GM04504 (cell line): ENCODE measurements at places on chromosomes 16 and 17.
A peak's percentile ranks its signal among the peaks of the same experiment; 100 is the strongest.

DNA sequence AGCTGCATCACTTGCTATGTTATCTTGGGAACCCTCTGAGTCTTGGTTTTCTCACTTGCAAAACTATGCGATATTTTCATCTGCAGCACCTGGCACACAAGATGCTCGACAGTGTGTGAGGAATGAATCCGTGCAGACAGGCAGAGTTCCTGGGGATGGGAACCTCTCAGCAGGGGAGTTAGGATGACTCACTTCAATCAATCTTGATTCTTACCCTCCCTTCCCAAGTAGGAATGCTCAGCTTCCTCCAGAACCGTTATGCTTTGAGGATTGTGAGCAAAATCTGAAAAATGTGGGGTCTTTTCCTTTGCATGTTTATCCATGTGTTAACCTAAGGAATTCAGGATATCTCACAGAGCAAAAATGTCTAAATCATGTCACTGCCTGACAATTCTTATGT, 68.9 kb upstream of the HNF1B start:
- DNase-seq, result peak; percentile 81

DNA sequence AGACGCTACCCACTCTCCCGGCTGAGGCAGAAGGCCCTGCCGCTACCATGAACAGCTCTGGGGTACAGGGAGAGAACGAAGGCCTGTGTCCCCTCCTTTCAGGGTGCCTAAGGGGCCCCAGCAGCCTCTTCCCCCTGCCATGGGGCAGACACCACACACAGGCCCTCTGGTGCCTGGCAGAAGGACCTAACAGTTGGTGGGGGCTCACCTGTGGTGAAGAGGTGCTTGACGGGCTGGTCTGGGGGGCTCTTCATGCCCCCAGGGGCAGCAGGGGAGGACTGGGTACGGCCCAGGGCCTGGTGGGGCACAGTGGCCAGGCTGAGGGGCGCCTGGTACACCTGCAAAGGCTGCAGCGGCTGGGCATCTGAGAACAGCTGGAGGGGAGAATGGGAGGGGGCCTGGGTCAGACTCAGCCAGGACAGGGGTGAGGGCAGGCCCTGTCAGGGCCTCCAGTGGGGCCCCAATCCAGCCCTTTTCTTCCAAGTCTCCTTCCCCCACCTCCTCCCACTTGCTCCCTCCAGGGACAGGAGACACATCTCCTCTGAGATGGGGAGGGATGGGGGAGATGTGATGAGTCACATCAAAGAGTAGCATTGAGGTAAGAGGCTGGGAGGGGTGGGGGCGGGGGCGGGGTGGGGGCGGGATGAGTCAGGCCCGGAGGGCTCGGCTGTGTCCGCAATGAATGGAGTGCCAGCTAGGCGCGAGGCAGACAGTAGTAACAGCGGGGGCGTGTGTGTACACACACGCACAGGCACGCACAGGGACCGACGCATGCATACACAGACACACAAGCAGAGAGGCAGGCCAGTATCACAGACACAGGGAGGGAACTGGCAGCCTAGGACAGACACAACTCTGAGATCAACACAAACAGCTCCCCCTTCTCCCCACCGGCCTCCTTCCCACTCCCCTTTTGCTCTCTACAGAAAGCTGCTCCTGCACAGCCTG, 16.1 kb downstream of the G6PC3 start:
- DNase-seq, result peak; percentile 80

DNA sequence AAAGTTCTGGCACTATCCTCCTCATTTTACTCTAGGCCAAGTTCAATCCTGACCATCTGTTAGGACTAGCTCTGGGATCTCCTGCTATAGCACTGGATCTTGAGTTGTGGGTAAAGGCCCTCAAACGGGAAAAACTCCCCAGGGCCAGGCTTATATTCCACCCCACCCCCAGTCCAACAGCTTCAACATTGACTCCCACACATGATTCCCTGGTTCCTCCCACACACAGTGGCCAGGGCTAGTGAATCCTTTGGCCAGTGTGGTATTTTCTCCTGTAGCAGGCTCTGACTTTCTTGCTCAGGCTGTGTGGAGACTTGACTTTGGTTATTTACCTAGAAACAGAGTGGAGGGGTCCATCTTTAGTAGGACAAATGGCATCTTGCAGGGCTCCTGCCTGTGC, 10.3 kb upstream of the AKAP10 start:
- DNase-seq, result no peak

GRCh38 chr17:60579090-60579489, 20.9 kb upstream of the PPM1D start:
- DNase-seq, result no peak

DNA sequence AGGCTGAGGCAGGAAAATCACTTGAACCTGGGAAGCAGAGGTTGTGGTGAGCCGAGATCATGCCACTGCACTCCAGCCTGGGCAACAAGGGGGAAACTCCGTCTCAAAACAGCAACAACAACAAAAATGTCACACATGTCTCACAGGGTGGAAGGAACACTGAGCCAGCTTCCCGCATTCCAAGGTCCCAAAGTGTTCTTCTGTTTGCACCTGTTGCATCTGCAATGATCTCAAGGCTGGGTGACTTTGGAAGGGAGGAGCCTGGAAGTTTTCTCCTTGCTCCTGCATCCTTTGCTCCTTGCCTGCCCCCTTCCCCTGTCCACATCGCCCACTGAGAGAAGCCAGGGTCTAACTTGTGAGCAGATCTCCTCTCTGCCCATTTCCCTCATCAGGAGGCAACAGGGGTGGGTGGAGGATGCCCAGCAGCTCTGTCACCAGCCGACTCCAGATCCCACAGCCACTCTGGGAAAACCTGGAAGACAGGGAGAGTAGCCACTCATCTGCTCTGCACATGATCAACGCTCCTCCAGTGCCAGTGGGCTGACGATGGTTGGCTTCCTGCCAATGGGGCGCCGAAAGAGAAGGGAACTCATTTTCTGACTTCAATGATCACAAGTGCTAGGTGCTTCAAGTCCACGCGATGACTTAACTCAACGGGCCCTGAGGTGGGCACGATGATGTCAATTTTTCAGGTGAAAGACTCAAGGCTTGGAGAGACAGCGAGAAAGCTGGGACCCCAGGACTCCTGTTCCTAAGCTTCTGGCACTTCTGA, 12.6 kb downstream of the CHST6 start:
- no peak for DNase-seq

GRCh38 chr17:77793146-77793970, 165.1 kb upstream of the TNRC6C start:
- DNase-seq, result no peak

GRCh38 chr17:42778570-42778969, 1.8 kb upstream of the WNK4 start:
- no peak for DNase-seq

GRCh38 chr16:49463529-49463928, 89.9 kb downstream of the C16orf78 start:
- no peak for DNase-seq

DNA sequence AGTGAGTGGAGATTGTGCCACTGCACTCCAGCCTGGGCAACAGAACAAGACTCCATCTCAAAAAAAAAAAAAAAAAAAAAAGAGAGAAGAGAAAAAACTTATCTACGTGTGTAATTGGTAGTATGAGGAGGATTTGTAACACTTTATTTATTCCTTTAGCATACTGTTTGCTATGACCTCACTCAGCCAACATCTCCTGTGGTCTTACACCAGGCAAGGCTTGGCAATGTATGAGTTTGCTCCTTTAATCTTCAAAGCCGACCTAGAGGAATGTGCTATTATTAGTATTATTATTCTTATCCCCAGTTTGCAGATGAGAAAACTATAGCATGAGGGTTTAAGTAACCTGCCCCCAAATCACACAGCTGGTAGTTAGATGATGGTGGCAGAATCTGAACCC, 35.8 kb upstream of the HAPSTR1 start:
- DNase-seq, result no peak

GRCh38 chr16:4053301-4053845, 62.9 kb downstream of the ADCY9 start:
- no peak for DNase-seq

DNA sequence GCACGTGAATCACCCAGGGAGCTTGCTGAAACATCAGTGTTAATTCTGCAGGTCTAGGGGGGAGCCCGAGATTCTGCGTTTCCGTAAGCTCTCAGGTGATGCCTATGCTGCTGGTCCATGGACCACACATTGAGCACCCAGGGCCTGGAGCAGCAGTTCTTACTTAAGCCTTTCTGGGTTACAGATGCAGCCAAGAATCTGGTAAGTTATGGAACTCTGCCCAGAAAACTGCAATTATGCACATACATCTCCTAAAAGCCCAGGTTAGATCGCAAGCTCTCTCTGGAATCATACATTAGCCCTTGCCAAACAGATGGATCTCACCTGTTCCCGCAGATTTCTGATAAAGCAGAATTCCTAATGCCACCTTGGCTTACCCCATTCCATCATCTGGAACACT, 265.9 kb upstream of the SALL1 start:
- DNase-seq, result no peak

DNA sequence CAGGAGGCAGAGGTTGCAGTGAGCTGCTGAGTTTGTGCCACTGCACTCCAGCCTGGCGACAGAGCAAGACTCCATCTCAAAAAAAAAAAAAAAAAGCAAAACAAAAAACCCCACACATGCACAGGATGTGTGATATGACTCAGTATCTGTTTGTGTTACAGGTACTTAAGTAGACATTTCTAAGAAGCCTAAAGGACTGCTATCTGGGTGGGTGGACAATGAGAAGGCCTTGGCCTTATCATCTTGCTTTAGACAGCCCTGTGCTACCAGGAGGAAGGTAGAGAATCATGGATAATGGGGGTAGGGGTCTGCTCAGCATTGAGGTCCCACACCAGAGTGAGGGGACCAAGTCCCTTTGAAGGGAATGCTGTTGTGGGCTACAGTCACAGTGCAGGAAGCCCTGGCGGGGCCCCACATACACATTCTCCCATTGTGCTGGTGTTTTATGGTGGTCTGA, 26.7 kb downstream of the PLD6 start:
- DNase-seq, result no peak

GRCh38 chr16:3471518-3472176, 23.6 kb downstream of the C16orf90 start:
- DNase-seq, result no peak

- DNase-seq, result no peak
These were observed 23.9 kb upstream of the DLX3 start for GRCh38 chr17:50018909-50019308.

DNA sequence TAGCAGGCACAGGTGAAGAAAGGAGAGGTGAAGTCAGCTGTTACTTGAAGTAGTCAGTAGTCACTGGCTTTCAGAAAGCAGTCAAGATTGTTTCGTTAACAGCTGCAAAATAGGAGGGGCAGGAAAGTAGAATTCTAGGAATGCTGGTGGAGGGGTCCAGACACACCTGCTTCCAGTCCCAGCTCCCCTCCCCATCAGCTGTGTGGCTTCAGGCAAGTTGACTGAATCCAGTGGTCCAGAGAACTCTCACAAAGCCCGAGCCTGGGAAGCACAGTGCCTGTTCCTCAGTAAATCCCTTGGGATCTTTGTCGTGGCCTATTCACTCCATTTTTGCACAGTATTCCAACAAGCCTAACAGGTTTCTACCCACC, 4.6 kb upstream of the SOCS1 start:
- no peak for DNase-seq

DNA sequence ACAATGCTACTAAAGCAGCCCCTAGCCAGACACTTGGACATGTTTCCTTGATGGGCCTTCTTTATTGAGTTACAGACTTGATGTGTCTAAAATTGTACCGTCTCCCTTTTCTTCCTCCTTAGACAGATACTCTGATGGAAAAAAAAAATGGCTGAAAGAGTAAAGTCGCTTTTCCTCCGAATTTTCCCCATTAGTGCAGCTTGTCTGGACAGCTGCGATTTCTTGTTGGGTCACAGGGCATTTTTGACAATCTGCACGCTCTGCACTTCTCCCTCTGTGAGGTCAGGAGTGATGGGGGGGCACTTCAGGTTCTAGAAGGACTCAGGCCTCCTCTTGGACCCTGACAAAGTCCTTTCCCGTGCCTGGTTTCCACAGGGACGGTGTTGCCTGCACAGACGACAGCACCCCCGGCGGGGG, 968 bp upstream of the PRKAR1A start:
- no peak for DNase-seq

DNA sequence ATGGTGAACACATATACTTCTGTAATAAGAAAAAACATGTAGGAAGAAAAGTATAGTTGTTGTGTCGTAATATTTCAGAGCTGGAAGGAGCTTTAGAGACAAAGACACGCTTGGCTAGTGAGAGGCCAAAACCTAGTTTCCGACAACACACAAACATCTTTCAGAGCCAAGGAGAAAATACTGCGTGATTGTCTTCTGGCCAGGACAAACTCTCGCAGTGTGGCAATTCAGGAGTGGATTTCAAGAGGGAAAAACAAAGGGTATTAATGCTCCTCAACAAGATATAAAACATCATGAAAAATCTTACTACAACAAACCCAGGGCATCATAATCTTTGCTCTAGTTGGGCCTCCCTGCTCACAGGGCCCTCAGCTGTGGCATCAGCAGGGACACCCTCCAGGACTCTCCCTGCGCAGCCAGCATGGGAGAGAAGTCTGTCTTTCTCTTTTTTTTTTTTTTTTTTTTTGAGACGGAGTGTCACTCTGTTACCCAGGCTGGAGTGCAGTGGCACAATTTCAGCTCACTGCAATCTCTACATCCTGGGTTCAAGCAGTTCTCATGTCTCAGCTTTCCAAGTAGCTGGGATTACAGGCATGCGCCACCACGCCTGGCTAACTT, 66.4 kb downstream of the CYB5B start:
- no peak for DNase-seq

DNA sequence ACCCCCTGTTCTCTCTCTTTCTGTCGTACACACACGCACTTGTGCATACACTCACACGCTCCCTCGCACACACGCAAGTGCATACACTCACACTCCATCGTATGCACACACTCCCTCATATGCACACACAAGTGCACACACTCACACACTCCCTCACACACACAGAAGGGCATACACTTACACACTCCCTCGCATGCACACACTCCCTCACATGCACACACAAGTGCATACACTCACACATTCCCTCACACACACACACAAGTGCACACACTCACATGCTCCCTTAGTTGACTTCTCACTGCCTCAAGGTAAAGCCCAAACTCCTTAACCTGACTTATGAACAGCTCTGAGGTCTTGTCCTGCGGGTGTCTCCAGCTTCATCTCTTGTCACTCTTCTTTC, 78.7 kb downstream of the NOG start:
- no peak for DNase-seq

- no peak for DNase-seq
These were observed 39.4 kb downstream of the KIAA0513 start for GRCh38 chr16:85067024-85067423.

GRCh38 chr16:67141391-67141790, 9.4 kb downstream of the B3GNT9 start:
- no peak for DNase-seq

DNA sequence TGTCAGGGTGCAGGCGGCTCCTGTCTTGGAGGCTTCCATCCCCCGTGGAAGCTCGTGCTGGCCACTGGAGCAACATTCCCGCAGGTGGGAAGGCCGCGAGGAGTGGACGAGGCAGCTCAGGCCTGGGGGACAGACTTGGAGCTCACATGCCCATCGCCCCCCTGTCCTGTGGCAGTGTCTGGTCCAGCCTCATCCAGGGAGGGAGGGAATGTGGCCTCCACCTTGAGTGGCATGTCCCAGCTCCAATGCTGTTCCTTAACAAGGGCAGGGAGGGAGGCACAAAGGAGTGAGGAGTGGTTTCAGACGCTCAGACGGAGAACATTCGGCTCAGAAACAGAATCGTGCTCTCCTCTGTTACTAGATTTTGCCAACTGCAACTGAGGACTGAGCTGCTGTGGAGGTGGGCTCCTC, 159.4 kb upstream of the CHMP6 start:
- DNase-seq, result peak; percentile 70

GRCh38 chr17:64439956-64440355, 9.0 kb upstream of the MILR1 start:
- no peak for DNase-seq

- DNase-seq, result no peak
These were observed 802 bp downstream of the SETD6 start for GRCh38 chr16:58515871-58516767.
